ENCODE measurements at places on chromosomes 4 and X.

GRCh38 chr4:38785901-38786402, 3.2 kb upstream of the TLR10 start:
- DNase-seq: no peak

- DNase-seq: no peak
Measured at GRCh38 chr4:94877973-94878372, 120.2 kb downstream of the BMPR1B start.

- DNase-seq: no peak
Measured at GRCh38 chr4:143514497-143514896, 995 bp downstream of the SMARCA5 start.

DNA sequence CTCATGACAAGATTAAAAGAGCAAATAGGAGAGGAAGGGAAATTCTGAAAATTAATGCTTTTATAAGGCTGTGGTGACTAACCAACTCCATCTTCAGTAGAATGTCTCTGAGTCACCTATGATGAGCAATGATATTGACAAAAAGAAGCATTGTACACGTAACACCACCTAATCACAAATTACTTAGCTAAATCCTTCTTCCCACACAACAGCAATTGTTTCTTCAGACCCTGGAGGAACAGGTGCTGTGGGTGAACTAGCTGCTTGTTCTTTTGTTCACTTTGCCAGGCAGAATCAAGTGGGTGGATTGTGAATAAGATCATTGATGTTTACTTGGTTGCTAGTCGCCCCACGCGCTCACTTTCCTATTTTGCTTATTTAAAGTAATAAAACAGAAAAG, 315.5 kb downstream of the CAMK2D start:
- DNase-seq: no peak

GRCh38 chr4:76208005-76208765, 5.4 kb downstream of the SCARB2 start:
- no peak for DNase-seq
